Left ventricle myocardium superior (tissue), 1 donor: ENCODE measurements at places on chromosomes 11 and 22. TPM values are rescaled to one million over a fixed set of nuclear protein-coding genes. Genes with fewer than 3 reads are reported as not detected.

SERPING1 gene
- 121 TPM for total RNA-seq

RIC3 gene
- total RNA-seq: 14.1 TPM

GRCh38 chr11:10715571-10715970, 22.0 kb upstream of the IRAG1 start:
- DNase-seq: no peak

- no peak for DNase-seq
Measured at GRCh38 chr11:84564180-84564866, 1062.8 kb downstream of the DLG2 start.

MS4A2 gene
- total RNA-seq: 0.42 TPM

TRIM22 gene
- 19.2 TPM for total RNA-seq

- no peak for DNase-seq
Measured at GRCh38 chr22:47192651-47193437, 430.4 kb downstream of the TBC1D22A start.

DNA sequence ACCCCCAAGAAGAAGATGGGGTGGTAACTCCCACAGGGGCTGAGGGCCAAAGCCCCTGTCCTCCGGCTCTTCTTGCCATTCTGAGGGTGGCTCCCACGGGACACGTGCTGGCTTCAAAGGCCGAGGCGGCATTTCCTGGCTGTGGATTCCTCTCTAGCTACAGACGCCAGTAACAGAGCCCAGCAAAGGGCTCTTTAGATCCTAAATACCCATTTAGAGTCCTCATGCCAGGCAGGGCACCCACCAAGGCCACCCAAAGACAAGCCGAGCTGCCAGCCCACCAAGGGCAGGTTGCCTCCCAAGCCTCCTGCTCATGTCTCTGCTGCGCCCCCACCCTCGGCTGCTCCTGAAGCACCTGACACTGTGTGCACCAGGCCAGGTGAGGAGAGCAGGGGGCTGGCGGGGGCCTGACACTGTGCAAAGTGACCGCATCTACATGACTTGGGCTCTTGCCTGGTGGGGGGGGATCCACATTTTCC, 5.7 kb downstream of the LRFN4 start:
- peak; percentile 26 for DNase-seq

DNA sequence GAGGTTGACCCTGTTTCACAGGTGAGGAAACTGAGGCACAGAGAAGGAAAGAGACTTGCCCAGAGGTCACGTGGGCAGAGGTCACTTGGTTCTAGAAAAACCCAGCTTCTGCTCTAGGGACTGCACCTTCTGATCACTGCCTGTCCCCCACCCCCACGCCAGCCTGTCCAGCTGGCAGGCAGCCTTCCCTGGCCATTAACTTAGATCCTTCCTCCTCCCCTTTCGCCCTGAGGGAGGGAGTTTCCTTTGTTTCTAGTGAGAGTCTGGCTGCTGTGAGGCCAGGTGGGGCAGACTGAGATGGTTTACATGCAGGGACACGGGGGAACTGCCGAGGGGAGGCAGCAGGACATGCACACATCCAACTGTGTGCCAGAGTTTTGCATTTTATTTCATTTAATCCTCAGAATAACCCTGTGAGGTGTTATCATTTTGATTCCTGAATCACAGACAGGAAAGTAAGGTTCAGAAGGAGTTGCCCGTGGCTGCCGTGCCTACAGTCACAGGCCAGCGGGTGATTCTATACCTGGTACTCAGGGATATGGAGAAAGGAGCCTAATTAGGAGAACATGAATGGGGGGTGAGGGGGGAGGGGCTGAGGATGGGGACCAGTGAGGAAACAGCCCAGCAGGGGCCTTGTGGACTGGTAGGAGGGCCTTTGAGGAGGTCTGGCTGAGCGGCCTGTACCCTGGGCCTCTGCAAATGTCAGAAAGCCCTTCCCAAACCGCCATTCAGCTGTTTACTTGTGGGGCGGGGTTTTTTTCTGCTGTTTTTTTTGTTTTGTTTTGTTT, 3.4 kb downstream of the FAM83F start:
- DNase-seq: peak; percentile 69

CRYBB3 gene
- total RNA-seq: not detected

DNA sequence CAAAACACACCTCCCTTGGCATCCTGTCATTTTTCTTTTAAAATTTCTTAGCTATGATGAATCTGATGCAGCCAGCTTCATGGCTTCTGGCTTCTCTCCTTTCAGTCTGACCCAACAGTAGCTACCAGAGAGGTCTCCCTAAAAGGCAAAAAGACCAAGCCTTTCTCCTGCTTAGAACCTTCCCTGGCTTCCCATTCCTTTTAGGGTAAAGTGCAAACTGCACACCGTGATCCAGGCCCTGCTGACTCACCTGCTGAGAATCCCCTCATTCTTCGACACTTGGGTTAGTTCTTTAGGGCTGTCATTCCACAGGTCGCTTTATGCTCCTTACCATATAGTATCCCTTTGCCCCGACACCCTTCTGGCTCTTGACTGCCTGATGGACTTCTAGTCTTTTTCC, 362.4 kb downstream of the MIAT start:
- no peak for DNase-seq

GRCh38 chr11:33040033-33040861, 875 bp downstream of the TCP11L1 start:
- DNase-seq: no peak

DNA sequence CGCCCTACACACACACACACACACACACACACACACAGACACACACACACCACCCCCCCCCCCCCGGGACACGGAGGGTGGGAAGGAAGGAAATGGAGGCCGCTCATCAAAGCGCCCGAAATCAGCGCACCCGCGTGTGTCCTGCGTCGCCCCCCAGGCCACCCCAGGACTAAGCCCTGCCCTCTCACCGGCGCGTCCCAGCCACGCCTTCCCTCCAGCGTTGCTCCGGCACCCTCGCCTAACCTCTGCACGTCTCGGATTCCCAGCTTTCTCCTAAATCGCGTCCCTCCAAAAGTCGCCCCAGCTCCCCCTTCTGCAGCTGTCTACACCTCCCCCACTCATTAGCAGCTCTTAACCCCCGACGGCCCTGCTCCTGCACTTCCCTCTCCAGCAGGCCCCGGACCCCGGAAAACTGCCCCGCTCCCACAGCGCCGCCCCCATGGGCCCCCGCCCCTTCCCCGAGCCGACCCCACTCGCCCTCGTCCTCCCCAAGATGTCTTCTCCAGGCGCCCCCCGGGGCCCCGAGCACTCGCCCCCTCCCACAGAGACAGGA, 557 bp downstream of the PACSIN2 start:
- peak; percentile 52 for DNase-seq

SEPTIN3 gene
- total RNA-seq: 0.22 TPM

MRGPRX3 gene
- not detected for total RNA-seq

DNA sequence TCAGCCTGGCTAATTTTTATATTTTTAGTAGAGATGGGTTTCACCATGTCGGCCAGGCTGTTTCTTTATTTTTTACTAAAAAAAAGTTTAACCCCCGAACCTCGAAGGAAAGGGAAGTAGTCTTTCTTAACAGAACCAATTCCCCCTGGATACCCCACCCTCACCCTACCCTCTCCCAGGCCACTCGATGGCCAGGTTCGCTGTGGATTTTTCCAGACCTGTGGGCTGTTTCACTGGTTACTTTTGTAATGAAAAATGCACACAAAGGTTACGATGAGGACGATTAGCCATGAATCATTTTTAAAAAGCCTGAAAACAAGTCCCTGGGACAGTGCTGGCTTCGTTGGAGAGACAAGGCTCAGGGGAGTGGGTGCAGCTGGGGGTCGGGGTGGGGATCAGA, 2.5 kb downstream of the TSPO start:
- DNase-seq: no peak

GRCh38 chr11:75911459-75911858, 96.4 kb downstream of the UVRAG start:
- DNase-seq: no peak
